CD4-positive, alpha-beta T cell treated with Interleukin-15 for 1 hour (primary cell): ENCODE measurements at places on chromosomes 11 and 22.

GRCh38 chr11:113721462-113722066, 15.5 kb upstream of the TMPRSS5 start:
- DNase-seq = no peak

DNA sequence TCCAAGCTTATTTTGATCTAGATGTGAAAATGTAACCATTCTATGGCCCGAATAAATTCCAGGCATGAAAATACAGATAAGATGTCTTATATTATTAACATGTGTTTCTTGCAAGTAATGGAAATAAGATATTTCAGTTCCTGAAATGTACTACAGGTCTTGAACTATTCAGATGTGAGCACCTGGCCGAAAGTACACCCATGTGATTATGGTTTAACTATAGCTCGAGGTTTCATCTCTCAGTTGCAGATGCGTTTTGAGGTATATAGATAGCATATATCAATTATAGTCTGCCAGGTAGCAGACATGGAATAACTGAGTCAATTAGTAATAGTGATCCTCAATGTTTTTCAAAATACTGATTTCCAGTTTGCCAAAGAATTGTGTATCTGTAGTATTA, 68.3 kb downstream of the DDIAS start:
- no peak for DNase-seq

- DNase-seq = no peak
Measured at GRCh38 chr11:10415817-10416392, 39.2 kb upstream of the AMPD3 start.

DNA sequence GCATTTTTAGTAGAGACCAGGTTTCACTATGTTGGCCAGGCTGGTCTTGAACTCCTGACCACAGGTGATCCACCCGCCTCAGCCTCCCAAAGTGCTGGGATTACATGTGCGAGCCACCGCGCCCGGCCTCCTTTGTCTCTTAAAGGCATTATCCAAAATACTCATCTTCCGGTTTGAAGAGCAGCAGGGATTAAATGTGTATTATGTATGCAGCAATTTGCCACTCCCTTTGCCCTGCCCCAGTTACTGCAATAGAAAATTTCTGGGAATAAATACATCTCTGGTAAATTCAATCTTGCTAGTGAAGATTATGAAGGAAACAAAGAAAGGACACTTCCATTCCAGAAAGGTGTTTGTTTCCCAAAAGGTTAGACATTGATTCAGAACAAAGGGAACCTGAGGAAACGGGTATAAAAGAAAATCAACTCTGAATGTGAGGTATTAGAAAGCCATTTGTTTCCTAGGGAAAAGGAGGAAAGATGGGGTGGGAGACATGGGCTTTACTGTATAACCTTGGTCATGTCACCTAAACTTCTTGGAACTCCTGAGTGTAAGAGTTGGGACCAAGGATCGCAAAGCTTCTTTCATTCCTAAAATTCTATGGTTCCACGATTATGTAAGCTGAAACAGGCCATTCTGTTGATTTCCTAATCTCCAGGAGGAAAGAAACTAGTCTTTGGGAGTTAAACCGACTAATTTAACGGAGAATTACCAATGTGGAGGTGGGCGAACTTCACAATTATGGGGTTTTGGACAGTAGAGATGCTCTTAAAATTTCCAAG, 959 bp upstream of the HIPK3 start:
- no peak for DNase-seq

DNA sequence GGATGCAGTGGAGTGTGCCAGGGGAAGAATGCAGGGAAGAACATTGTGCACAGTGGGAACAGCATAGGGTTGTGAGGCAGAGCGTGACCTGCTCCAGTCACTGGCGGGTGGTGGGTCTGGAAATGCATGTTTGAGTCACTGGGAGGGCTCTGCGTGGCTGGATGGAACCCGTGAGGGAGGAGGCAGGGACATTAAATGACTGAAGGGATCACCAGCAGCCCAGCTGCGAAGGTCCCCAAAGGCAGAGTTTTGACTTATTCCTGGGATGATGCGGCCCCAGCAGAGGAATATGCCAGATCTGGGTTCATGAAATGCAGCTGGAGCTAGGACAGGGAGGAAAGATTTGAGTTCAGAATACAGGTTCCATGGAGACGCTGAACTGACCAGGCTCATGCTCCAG, 104.0 kb upstream of the FGF3 start:
- no peak for DNase-seq

GRCh38 chr11:105870516-105871113, 151.4 kb downstream of the MSANTD4 start:
- DNase-seq = no peak

DNA sequence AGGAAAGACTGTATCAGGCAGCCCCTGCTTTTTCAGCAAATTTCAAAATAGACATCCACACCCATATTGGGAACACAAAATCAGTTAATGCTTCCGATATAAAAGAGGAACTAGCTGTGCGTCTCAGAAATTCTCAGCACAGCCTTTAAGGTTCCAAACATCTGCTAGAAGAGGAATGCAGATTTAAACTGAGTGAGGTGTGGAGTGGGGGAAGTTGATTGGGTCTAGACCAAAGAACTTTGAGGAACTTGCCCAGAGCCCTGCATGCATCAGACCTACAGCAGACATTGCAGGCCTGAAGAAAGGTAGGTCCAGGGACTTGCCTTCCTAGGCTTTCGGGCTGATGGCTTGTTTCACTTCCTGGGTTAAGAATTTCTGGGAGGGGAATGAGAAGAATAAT, at the start of gene MS4A4A:
MS4A4A (plus strand) TSS at position 255 of the 400 bp plus-strand sequence; CDS start at position 265, 10 bp downstream.
- DNase-seq = peak; percentile 50

DNA sequence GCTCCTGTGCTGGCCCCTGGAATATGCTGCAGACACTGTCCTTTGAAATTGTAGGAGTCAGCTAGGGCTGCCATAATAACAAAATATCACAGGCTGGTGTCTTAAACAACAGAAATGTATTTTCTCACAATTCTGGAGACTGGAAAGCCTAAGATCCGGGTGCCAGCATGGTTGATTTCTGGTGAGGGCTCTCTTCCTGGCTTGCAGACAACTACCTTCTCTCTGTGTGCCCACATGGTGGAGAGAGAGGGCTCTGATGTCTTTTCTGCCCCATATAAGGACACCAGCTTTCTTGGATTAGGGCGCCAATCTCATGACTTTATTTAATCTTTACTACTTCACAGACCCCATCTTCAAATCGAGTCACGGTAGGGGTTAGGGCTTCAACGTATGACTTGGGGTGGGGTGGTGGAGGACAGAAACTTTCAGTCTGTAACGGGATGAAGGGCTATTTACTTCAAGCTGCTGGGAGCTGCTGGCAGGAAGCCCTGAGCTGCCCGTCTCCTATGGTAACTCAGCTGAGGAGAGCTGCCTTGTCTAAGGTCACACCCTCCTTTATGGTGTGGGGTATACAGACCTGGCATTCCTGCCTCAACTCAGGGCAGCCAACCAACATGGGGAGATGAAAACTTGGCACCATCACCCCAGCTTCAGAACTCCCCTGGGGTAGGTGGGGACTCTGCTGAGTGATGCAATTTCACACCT, 142.9 kb upstream of the ZBED5 start:
- DNase-seq = no peak

DNA sequence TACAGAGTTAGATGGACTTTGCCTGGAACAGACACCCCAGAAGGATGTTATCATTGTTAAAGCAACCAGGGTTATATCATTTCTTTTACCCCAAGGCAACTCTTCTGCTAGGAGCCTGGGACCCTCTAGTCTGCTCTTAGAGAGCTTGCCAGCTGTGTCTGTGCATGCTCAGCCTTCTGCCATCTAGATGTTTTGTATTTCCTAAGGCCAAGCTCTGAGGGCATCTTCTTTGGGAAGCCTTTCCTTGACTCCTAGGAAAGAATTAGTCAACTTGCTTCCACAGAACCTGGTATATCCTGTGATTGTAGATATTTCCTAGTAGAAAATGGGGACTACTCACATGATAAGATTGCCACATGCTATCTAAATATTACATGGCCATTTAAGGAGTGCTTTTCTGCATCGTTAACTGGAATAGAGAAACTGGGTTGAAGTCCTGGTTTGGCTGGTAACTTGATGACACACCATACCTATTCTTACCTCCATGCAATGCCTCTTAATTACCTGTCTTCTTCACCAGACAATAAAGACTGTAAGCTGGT, 87.6 kb downstream of the STIM1 start:
- no peak for DNase-seq

DNA sequence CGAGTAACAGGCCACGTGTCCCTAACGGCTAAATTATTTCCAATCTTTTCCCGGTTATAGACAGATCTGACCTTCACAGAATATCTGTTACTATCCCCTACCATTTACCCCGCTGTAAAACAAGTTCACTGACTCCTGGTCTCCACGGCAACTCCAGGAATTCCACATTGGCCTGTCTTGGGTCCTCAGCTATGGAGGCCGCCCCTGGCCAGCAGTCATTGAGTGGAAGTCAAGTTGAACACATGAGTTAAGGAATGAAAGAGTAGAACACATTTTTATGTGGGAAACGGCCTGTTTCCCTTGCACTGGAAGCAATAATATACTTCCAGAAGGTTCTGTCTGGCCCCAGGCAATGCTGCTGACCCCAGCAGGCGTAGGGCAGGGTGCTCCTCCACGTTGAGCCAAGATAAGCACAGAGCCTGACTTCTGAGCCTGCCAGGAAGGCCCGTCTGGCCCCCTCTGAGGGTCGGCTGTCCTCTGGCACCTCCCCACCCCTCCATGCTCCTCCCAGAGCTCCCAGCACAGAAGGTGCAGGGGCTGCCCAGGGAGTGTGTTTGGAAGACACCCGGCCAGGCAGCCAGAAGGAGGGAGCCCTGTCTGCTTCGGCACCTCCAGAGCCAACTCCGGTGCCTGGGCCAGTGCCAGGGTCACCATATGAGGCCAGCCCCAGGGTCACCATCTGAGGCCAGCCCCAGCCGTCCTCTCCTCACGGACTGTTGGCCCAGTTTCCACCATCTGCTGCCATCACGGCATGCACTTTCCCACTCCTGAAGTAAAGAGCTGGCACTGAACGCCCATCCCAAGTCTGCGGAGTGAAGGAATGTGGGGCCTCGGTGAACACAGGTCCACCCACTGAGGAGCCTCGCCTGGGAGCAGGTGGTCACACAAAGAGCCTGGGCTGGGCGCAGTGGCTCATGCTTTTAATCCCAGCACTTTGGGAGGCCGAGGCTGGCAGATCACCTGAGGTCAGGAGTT, 813.2 kb downstream of the BRD1 start:
- no peak for DNase-seq

DNA sequence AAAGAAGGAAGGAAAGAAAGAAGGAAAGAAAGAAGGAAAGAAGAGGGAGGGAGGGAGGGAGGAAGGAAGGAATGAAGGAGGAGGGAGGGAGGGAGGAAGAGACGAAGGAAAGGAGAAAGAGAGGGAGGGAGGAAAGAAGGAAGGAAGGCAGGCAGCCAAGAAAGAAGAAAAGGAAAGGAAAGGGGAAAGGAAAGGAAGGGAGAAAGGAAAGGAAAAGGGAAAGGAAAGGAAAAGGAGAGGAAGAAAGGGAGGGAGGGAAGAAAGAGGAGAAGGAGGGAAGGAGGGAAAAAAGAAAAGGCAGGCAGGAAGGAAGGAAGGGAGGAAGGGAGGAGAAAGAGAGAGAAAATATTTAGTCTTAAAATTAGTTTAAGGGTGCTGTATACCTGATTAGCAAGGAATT, 704.1 kb downstream of the LUZP2 start:
- no peak for DNase-seq

GRCh38 chr11:111123463-111124398, 121.8 kb upstream of the POU2AF2 start:
- DNase-seq = no peak

DNA sequence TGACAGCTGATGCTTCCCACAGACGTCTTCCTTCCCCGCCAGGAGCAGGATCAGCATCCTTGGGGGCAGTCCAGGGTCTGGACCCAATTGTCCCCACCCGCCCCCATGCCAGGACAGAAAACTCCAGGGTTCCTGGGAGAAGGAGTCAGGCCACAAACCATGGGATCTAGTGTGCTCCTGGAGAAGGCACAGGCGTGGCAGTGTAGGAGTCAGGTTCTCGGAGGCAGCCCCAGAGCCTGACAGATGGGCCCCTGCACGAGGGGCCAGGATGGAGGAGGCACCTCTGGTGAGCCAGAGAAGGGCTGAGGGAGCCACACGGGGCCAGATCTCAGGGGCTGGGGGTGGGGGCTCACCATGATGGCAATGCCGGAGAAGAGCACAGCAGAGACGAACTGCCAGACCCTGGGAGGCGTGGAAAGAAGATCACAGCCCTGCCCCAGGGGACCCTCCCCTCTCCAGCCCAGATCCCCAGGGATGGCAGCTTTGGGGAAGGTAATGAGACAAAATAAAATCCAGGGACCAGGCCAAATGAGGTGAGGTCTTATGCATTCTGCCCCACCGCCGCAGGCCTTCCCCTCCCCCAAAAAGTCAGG, 13.6 kb downstream of the TP53I11 start:
- DNase-seq = no peak

GRCh38 chr22:25402501-25403283, 161.8 kb upstream of the GRK3 start:
- DNase-seq = no peak

DNA sequence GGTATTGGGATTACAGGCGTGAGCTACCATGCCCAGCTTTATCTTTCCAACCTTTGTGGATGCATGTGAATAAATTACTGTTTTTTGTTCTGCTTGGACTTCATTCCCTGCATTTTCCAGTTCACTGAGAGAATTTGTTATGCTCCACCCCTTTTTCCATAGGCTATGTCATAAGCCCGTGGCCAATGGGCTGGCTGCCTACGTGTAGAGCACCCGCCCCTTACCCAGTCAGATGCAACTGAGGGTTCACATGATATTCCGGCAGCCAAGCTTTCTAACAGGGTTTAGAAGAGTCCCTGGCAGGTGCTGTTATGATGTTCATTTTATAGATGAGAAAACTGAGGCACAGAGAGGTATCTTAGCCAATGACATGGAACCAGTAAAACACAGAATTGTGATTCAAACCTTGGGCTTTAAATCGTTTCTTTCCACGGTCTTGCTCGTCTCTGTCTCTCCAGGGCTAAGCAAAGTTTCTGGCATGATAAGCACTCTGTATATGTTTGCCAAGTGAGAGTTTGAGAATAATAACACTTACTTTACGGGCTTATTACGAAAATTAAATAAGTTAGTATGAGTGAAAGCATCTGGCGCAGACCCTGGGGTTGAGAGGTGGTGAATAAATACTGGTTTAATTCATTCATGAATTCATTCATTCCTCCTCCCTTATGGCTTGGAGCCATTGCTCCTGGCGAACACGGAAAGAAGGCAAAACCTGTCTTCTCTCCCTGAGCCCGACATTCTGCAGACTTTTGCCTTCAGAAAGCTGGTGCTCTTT, 42.4 kb upstream of the RASD2 start:
- DNase-seq = no peak

DNA sequence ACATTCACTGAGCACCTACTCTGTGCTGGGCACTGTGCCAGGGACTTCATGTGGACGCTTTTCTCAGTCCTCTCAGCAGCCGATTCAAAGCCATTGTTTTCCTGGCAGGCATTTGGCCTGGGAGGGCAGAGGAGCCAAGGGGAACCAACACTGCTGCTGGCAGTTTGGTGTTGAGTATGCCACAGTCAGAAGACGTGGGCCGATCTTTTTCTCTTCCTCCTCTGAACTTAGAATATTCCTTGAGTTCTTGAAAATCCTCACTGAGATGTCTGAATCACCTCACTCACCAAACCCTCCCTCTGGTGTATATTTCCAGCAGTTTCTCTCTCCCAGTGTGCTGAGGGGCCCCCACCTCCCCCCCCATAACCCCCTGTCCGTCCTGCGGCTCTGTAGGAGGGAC, 114.5 kb upstream of the CRYBB3 start:
- no peak for DNase-seq

GRCh38 chr11:61967924-61968757, 707 bp upstream of the FTH1 start:
- DNase-seq = peak; percentile 66

GRCh38 chr11:7600205-7600775, 73.0 kb downstream of the CYB5R2 start:
- no peak for DNase-seq
